Stimulated activated CD8-positive, alpha-beta memory T cell treated with anti-CD3 and anti-CD28 coated beads, Interleukin-15, amount 100 ng/mL, for 4 hours (primary cell): ENCODE measurements at places on chromosomes 1 and 21.

- DNase-seq: peak; percentile 5
These were observed 33.3 kb downstream of the DNTTIP2 start for GRCh38 chr1:93845538-93846205.

DNA sequence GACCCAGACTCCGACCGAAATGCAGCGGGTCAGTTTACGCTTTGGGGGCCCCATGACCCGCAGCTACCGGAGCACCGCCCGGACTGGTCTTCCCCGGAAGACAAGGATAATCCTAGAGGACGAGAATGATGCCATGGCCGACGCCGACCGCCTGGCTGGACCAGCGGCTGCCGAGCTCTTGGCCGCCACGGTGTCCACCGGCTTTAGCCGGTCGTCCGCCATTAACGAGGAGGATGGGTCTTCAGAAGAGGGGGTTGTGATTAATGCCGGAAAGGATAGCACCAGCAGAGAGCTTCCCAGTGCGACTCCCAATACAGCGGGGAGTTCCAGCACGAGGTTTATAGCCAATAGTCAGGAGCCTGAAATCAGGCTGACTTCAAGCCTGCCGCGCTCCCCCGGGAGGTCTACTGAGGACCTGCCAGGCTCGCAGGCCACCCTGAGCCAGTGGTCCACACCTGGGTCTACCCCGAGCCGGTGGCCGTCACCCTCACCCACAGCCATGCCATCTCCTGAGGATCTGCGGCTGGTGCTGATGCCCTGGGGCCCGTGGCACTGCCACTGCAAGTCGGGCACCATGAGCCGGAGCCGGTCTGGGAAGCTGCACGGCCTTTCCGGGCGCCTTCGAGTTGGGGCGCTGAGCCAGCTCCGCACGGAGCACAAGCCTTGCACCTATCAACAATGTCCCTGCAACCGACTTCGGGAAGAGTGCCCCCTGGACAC, 534 bp downstream of the C1orf56 start:
- DNase-seq: no peak

DNA sequence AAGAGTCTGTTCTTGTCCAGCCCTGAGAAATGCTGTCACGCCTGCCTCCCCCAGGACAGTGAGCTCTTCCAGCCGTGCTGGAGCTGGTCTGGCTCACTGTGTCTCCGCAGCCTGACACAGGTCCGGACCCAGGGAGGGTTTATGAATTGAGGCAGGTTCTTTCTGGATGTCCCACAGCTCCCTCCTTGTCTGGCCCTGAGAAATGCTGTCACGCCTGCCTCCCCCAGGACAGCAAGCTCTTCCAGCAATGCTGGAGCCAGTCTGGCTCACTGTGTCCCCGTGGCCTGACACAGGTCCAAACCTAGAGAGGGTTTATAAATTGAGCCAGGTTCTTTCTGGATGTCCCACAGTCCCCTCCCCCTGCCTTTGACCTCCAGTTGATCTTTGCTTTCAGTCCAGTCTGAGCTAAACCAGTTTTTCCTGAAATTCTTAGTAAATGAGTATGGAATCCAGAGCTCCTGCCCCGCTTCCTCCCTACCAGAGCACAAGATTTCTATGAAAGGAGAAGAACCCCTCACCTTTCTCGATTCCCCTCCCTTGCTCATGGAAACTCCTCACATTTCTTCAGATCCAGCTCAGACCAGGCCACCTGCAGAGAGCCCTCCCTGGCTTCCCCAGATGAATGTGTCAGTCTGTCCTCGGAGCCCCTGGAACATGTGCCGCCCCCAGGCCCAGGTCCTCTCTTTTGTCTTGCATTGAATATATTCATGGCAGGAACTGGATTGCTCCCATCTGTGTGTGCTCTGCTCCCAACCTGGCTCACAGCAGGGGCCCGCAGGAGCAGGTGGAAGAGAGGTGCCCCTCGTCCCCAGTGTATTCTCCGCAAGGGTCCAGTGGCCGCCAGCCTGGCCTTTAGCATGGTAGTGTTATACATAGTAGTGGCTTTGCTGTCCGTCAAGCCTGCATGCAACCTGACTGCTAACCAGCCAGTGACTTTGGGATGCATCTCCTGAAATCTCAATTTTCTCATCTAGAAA, 116.3 kb downstream of the EPHB2 start:
- DNase-seq: no peak

DNA sequence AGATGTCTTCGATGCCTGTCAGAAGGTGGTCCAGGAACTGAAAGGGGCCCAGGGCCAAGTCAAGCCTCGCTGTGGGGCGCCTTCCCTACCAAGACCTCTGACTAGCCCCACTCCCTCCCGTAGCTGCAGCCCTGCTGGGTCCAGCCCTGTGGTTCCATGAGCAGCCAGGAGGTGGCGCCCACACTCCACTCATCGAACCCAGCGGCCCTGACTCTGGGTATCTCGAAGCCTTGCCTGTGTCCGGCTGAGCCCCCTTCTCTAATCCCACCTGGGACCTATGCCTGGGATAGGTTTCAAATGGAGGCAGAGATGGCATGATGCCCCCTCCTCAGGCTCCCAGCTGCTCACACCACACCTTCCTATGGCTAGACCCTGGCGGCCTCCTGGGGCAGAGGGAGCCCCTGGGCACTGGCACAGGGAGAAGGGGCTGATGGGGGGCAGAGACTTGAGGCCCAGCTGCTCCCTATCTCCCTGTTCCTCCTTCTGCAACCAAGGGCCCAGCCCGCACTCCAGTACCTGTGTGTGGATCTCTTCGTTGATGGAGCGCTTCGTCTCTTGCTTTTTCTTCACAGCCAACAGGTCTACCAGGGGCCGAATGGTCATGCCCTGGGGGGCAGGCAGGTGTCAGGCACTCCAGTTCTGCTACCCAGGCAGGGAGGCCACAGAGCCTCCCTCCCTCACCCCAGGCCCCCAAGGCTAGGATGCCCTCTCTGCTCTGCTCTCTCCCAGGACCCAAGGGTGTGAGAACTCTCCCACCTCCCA, 52.0 kb downstream of the SLC9A1 start:
- DNase-seq: peak; percentile 46

DNA sequence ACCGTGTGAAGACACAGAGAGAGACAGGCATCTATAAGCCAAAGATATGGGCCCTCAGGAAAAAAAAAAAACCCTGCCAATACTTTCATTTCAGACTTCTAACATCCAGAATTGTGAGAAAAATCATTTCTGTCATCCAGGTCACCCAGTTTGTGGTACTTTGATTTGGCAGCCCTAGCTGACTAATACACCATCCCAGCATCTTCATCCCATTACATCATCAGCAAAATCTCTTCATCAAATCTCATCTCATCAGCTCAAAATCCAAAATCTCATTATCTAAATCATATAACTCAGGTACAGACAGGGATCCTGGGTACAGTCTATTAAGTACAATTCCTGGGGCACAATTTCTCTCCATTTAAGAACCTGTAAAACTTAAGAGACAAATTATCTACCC, 51.9 kb upstream of the GJA8 start:
- no peak for DNase-seq

GRCh38 chr21:26956216-26956615, 10.7 kb downstream of the ADAMTS5 start:
- DNase-seq: no peak

DNA sequence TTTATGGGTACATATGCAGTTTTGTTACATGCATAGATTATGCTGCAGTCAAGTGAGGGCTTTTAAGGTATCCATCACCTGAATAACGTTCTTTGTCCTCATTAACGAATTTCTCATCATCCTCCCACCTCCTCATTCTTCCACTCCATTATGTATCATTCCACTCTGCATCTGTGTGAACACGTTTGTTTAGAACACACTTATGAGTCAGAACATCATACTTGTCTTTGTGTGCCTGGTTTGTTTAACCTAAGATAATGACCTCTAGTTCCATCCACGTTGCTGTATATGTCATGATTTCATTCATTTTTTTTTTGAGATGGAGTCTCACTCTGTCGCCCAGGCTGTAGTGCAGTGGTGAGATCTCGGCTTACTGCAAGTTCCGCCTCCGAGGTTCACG, 6.7 kb upstream of the MPC2 start:
- no peak for DNase-seq

DNA sequence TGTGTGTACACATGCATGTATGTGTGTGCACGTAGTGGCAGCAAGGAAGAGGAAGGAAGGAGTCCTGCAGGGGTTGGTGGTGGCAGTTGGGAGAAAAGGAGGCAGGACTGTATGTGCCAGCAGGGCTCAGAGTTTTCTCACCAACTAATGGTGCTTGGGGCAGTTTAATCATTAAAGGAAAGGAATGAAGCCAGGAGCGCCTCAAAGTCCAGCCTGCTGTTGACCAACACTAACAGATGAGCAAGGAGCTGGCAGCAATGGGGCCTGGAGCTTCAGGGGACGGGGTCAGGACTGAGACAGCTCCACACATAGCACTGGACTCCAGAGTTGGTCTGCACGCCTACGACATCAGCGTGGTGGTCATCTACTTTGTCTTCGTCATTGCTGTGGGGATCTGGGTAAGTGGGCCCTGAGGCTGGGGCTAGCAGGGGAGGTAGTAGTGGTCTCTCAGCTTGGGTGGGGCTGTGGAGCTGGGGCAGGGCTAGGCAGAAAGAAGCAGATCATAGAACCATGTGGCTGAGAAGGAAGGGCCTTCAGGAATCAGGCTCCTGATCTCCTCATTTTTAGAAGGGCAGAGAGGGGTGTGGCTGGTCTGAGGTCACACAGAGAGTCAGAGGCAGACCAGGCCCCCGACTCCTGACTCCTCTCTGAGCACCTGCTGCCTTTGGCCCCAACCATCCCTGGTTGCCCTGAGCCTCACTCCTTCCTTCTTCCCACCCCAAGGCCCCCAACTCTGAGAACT, at the start of gene SLC5A9:
TSS of gene SLC5A9 (plus strand) at position 216 of the 742 bp plus-strand sequence. CDS start at position 237, 21 bp downstream.
- no peak for DNase-seq

- peak; percentile 53 for DNase-seq
These were observed 55.3 kb downstream of the CDC7 start for GRCh38 chr1:91555821-91556531.

DNA sequence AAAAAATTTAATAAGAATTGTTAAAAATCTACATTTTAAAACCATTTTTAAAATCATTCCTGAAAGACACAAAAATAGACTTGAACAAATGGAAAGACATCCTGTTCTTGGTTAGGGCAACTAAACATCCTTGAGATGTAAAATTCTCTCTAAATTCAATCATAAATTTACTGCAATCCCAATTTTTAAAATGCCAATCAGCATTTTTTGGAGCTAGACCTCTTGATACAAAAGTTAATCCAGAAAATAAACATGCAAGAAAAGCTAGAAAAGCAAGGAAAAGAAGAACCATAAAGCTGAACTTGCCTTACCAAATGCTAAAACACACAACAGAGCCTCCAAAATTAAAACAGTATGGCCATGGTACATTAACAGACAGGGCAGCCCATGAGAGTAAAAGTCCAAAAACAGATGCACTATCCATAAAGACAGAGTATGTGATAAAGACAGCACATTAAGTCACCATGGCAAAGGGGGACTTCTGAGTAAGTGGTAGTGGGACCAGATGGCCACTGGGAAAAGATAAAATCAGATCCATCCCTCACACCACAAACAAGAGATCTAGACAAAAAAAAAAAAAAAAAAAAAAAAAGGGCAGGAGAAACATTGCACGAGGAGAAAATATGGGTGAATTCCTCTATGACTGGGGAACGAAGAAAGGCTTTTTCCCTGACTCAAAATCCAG, 51.4 kb downstream of the NPHP4 start:
- DNase-seq: no peak

DNA sequence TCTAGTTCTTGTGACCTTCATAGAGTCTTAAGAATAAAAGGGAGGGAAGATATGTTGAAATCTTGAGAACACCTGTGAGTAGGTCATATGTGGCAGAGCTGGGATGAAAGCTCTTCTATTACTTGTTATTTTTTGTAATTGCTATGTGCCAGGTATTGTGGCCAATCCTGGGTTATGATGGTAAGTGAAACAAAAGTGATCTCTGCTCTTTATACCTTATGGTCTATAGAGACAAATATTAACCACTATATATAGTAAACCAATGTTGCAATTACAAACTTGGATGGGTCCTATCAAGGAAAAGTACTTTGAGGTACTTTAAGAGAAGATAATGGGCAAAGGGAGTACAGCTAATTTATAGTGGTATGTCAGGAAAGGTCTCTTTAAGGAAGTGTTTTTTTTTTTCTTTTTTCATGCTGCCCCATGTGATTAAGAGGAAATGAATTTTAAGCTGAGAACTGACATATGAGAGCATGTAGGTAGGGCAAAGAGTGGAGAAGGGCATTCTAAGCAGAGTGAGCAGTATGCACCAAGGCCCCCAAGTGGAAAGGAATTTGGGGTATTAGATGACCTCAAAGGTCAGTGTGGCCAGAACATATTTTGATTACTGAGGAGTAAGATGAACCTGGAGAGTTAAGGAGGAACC, 43.3 kb downstream of the POU2F1 start:
- no peak for DNase-seq

- DNase-seq: no peak
These were observed 535.4 kb downstream of the KIF26B start for GRCh38 chr1:245690156-245690690.

DNA sequence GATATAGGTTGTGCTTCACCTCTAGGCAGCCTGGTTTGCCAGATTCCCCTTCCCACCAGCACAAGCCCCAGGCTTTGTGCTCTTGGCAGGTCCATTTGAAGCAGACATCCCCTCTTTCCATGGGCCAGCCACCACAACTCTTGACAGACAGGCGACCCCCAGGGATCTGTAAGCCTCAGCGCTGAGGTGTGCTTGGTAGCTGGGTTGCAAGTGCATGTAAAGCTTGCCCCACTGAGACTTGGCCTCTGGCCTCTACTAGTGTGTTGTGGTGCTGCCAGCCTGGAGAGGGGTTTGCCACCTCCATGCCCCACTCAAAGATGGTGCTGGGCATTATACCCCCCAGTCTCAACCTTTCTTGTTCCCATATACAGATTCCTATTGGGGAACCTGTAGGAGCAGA, 103.9 kb downstream of the HMCN1 start:
- DNase-seq: no peak

DNA sequence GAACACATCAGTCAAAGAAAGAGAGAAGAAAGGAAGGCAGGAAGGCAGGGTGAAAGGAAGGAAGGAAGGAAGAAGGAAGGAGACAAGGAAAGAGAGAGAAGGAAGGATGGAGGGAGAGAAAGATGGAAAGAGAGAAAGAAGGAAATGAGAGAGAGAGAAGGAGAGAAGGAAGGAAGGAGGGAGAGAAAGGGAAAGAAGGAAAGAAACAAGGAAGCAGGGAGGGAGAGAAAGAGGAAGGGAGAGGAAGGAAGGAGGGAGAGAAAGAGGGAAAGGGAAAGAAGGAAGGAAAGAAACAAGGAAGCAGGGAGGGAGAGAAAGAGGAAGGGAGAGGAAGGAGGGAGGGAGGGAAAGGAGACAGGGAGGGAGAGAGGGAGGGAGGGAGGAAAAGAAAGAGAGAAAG, 35.4 kb upstream of the SAMD11 start:
- no peak for DNase-seq

GRCh38 chr1:100721526-100722207, 2.1 kb downstream of the VCAM1 start:
- no peak for DNase-seq

- no peak for DNase-seq
These were observed 58.9 kb upstream of the COL6A1 start for GRCh38 chr21:45922648-45923047.

- no peak for DNase-seq
These were observed 13.0 kb downstream of the C1orf146 start for GRCh38 chr1:92230736-92231135.

DNA sequence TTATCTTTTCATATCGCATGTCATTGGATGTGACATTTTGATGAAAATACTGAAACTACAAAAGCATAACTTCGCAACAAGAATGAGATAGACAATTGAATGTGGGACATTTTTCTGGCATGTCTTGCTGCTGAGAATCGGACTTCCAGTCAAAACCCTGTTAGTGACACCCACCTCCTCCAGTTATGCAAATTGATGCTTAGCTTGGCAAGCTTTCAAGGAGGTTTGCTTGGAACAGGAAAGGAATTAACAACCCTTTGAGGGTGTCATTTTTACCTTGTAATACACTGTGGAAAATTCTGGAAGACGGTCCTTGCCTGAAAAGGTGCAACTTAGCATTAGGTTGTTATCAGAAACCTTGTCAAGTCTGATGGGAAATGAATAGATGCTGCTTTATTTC, 38.8 kb upstream of the FAM3B start:
- DNase-seq: no peak
